ENCODE measurements at places on chromosomes 1 and 21.

DNA sequence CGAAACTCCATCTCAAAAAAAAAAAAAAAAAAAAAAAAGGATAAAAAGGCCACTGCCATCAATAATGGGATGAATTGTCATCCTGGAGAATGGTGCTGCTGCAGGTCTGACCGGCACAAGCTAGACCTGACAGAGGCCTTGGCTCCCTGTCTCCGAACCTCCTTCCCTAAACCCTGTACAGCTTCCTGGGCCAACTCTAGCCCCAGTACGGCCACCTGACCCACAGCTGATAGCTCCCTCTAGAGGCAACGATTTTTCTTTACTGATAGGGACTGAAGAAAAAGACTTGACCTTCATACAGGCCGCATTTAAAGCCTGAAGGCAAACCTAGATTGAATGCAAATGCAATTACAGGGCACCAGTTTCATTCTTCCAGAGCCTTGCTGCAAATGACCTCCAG, 30.7 kb downstream of the NOL9 start:
- no peak for DNase-seq

GRCh38 chr1:30318413-30318812, 405.0 kb downstream of the MATN1 start:
- DNase-seq = no peak

DNA sequence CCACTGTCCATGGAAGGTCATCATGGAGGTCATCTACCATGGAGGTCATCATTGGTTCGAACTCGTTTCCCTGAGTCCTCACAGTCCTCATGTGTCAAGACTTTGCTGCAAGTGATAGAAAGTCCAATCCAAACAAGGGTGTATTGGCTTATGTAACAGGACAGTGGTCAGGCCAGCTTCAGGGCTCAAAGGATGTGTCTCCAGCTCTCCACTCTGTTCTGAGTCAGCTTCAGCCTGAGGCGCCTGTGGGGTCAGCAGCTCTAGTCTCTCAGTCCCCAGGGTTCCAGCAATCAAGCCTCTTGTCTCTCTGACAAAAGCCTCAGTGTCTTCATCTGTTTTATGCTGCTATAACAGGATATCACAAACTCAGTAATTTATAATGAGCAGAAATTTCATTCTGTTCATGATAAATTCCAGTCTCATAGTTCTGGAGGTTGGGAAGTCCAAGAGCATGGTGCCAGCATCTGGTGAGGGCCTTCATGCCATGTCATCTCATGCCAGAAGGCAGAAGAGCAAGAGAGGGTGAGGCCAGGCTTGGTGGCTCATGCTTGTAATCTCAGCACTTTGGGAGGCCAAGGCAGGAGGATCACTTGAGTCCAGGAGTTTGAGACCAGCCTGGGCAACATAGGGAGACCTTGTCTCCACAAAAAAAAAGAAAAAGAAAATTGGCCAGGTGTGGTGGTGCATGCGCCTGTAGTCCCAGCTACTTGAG, 19.5 kb downstream of the A3GALT2 start:
- DNase-seq = no peak

GRCh38 chr1:87325982-87326738, 2.5 kb upstream of the LMO4 start:
- no peak for DNase-seq

DNA sequence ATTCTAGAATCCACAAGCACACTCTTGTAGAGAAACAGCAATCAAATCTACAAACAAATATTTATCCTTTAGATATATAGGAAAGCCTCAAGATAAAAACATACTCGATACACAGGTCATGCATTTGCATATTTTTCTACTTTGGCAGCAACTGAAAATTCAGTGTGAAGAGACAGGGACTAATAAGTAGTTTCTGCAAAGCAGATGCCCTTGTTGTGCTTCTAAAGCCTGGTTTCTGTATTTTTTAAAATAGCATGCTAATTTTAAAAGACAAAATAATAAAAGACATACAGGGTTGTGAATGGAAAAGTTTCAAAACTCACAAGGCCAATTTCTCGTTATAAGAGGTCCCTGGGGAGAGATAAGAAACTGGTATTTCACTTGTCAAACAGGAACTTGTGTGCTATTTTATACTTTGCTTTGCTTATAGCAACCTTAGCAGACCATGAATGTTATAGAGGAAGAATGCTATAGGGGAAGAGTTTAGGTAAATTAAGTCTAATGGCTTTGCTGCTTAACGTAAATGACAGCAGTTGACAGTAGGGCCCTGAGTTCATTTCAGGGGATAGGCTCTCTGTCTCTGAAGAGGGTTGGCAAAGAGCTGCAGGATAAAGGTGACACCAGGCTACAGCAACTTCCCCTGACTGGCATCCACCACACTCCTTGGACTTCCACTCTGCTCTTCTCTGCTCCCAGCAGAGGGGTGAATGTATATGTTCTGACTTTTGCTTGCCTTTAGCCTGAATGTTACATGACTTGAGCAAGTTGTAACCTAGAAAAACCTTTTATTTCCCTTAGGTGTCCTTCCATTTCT, 9.4 kb upstream of the RGS13 start:
- no peak for DNase-seq

GRCh38 chr1:199038156-199038555, 399.3 kb downstream of the PTPRC start:
- DNase-seq = peak; percentile 32

DNA sequence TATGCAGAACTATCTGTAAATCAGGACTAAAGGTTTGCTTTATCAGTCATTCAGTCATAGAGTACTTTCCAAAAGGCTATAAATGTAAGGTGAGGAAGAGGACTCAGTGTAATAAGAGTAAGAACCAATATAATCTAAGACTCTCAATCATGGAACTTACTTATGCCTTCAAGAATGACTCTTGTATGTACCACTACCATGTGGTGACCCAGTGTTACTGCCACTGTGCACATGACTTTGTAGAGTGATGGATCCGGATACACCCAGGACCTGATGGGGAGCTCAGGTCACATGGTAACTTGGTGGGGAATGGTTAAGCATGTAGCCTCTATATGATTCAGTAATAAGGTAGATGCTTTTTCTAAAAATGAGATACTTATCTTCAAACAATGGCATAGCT, 2099.8 kb downstream of the MRPL39 start:
- DNase-seq = no peak

- no peak for DNase-seq
Observed at GRCh38 chr1:119987686-119988085, 81.8 kb downstream of the NOTCH2 start.

DNA sequence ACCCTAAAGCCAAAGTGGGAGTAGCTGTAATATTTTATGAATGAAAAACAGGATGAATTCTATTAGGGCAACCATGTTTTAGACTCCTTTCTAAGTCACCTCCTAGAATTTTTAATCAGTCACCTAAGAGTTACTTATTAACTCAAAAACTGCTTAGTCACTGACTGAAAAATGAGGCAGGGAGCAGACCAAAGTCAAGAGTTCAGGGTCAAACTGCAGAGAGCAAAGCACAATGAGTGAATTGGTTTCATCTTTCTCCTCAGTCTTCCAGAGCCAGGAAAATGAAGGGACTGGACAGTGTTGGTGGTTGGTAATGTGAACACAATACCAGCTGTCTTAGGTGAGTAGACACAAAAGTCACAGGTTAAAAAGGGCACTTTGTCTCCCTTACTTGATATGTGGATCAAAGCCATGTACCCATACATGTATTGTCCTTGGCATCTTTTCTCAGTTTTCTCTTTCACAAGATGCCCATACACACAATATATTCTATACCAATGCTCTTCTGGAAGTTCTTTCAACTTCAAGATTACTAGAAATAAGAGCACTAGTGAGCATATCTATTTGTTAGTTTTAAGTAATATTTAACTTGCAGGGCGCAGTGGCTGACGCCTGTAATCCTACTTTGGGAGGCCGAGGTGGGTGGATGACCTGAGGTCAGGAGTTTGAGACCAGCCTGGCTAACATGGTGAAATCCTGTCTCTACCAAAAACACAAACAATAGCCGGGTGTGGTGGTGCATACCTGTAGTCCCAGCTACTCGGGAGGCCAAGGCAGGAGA, 42.2 kb downstream of the ATP1B1 start:
- DNase-seq = no peak

GRCh38 chr1:92367496-92367895, 68.6 kb downstream of the RPAP2 start:
- no peak for DNase-seq

GRCh38 chr1:111738436-111739193, 580 bp downstream of the INKA2 start:
- DNase-seq = peak; percentile 32

DNA sequence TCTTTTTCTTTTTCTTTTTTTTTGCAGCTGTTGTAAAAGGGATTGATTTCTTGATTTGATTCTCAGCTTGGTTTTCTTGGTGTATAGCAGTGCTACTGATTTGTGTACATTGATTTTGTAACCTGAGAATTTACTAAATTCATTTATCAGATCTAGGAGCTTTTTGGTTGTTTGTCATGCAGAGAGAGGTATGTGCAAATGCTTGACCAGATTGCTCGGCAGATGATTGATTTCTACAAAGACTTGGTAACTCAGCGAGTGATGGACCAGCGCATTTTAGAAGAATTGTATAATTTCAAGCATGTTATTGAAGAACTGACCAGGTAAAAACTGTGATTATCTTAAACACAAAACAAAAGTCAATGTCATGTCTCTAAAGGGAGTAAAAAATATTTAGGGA, 27.9 kb downstream of the AXDND1 start:
- DNase-seq = no peak

- no peak for DNase-seq
Observed at GRCh38 chr1:107741242-107741641, 223.7 kb downstream of the VAV3 start.

DNA sequence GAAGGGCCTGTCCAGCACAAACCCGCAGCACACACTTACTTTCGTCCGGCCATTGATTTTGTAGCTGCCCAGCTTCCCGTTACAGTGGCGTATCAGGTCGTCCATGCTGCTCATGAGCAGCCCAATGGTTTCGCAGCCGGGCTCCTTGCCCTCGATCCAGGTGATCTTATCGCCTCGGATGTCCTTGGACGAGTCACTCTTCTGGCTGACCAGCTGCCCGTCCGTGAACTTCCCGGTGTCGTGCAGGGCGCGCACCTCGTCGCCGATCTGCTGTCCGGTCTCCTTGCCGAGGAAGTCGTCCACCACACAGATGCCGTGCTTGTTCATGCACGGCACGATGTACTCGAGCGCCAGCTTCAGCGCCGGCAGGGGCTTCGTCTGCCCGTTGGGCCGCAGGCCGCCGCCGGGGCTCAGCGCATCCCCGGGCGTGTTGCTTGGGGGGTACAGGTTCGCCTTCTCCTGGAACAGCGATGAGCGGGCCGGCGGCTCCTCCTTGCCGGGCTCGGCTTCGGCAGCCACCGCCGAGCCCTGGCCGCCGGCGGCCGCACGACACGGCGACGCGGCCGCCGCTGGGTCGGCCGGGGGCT, 1.0 kb downstream of the EGLN1 start:
- DNase-seq = no peak

- DNase-seq = no peak
Observed at GRCh38 chr1:1004780-1005697, 5.1 kb upstream of the HES4 start.

GRCh38 chr1:33957854-33958253, 94.0 kb downstream of the HMGB4 start:
- DNase-seq = no peak

GRCh38 chr1:168879896-168880734, 151.1 kb upstream of the DPT start:
- no peak for DNase-seq

GRCh38 chr1:69401879-69402278, 165.8 kb upstream of the LRRC7 start:
- DNase-seq = no peak

DNA sequence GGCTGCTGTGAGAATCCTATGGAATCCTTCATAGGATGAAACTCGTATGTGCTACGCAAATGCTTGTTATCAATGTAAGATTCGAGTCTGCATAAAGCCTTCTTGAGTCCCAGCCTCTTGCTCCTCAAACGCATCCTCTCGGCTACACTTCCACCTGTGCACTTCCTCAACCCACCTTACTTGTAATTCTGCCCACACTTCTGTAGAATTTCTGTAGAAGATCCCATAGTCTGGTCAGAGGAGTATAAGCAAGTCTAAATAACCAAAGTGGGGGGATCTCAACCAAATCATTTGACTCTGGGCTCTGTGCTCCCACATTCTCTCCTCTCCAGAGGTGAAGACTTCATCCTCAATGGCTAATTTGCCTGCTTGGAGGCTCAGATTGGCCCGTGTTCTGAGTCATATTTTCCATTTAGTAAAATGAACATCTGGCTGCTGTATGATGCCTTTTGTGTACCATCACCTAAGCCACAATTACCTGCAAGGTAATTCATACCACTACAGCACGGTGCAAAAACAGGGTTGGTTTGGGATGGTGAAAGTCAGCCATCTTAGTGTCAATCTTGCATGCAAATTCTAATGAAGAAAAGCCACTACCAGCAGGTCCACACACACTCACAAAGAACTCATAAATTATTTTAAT, 63.2 kb downstream of the ITPKB start:
- no peak for DNase-seq

- no peak for DNase-seq
Observed at GRCh38 chr1:206698011-206698410, 13.3 kb downstream of the MAPKAPK2 start.

DNA sequence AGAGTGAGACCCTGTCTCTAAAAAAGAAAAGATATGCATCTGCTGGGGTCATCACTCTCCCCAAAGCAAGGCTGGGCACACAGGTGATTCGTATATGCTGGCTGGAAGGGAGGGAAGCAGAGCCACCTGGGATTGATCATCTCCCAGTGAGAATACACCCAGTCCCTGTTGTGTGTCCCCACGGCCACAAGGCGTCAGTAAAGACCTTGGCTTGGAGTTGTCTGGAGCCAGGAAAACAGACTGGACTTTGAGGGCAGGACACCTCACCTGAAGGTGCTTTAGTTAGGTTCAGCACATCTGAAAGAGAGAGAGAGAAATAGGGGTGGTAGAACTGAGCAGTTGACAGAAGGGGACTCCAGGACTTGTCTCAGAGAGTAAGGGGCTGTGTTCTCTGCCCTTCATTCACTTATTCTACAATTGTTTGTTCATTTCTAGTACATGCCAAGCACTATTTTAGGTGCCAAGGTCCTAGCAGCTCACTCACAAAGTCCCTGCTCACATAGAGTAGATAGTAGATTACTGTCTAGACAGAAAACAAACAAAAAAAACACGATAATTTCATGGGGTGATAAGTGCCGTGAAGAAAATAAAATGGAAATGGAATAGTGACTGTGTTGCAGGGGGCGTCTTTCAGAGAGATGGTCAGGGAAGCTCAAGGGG, 13.5 kb downstream of the CITED4 start:
- no peak for DNase-seq

Measured in NCI-H1048 (cell line).